ENCODE measurements at places on chromosomes 12 and 14.

DNA sequence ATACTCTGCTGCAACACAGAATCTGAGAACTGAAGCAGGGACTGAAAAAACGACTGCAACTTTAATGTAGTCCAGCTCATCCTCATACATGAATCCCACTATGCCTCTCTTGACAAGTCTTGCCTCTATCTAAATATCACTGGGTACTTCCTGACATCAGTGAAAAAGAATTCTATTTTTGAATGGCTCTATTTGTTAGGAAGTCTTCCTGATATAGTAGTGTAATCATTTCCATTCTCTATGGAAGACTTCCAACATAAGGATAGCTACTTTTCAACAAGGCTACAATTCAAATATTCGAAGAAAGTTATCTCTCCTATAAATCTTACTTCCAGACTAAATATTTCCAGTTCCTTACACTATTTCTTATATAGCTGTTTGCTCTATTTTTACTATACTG lies 167.5 kb downstream of the MDGA2 start:
- no peak for DNase-seq

DNA sequence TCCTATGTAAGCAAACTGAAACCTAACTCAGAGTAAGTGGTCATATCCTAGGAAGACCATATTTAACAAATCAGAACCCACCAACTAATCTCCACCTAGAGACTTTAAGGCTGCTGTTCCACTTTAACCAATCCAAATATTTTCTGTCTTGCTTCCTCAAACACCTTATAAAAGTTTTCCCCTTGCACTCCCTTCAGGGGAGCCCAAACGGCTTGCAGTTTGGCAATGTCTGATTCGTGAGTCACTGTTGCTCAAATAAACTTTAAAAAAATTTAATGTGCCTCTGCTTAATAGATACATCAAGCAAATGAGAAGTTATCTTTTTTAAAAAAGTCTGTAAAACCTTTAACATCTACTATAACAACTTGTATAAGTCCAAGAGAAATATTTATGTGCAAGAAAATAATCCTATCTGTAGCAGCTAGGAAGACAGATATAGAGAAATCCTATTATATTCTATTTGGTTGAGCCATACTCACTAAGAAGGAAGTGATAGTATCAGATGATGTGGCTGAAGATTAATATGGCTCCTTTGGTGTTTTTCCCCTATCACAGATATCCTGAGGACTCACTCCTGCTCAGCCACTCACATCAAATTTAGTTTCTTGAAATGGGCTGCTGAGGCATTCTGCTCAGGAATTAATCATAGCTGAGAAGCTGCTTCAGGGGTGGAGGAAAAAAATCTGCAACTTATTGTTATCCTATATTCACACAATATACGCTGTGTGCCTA lies 65.1 kb upstream of the DUSP6 start:
- no peak for DNase-seq

GRCh38 chr12:64618953-64619590 lies 8.8 kb downstream of the RASSF3 start:
- DNase-seq, result peak; percentile 78

DNA sequence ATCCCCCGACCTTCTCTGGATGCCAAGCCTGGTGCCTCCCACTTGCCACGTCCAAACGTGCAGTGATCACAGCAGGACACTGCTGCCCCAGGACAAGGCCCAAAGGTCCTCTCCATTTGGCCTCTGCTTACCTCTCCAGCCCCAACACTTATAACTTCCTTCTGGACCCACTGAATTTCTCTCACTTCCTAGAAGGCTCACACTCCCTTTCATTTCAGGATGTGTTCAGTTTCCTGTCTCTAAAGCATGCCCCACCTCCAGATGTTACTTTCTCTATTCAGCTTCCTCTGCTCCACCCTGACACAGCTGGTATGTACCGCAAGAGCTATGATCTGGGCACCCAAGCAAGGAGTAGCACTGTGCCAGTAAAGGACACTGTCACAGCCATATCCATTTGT lies 33.0 kb downstream of the CDKL1 start:
- peak; percentile 22 for DNase-seq
